A549 treated with dexamethasone at 1 μM for 4 hours (cell line): ENCODE measurements at places on chromosomes 2 and 18. TPM values are rescaled to one million over a fixed set of nuclear protein-coding genes. Genes with fewer than 3 reads are reported as not detected.

The ASPRV1 gene
- 0.18 to 0.44 TPM (median 0.30 TPM) in 5 replicates for total RNA-seq

The ST6GAL2 gene
- 12.0 to 19.3 TPM (median 14.1 TPM) in 5 replicates for total RNA-seq

The ALPI gene
- 0.02 to 0.05 TPM (median 0.04 TPM) in 3 of 5 replicates, not detected in the others for total RNA-seq

The ODC1 gene
- total RNA-seq: 186 to 205 TPM (median 191 TPM) in 5 replicates

The AMER3 gene
- total RNA-seq: not detected in 5 replicates

The CFAP210 gene
- 0.22 to 0.77 TPM (median 0.40 TPM) in 5 replicates for total RNA-seq

The STON1 gene
- total RNA-seq: 0.25 to 0.59 TPM (median 0.40 TPM) in 5 replicates

The MAB21L4 gene
- 0.14 to 0.36 TPM (median 0.29 TPM) in 5 replicates for total RNA-seq

The KRTCAP3 gene
- 0.39 to 0.87 TPM (median 0.45 TPM) in 5 replicates for total RNA-seq

The CTIF gene
- total RNA-seq: 11.1 to 15.1 TPM (median 12.9 TPM) in 5 replicates

The RTP5 gene
- total RNA-seq: not detected in 5 replicates

The FBXO15 gene
- 0.61 to 0.91 TPM (median 0.73 TPM) in 5 replicates for total RNA-seq

The GKN1 gene
- total RNA-seq: 0.24 to 0.56 TPM (median 0.41 TPM) in 5 replicates

The RSAD2 gene
- total RNA-seq: 0.12 to 0.27 TPM (median 0.18 TPM) in 5 replicates

The ALPP gene
- 14.4 to 22.1 TPM (median 20.3 TPM) in 5 replicates for total RNA-seq

The CYS1 gene
- 0.98 to 1.9 TPM (median 1.5 TPM) in 5 replicates for total RNA-seq

The ANKRD30BL gene
- total RNA-seq: not detected in 5 replicates

The TRIM54 gene
- total RNA-seq: 0.67 to 1.2 TPM (median 0.81 TPM) in 5 replicates

The UCN gene
- total RNA-seq: 0.63 to 2.5 TPM (median 1.7 TPM) in 5 replicates

The MC5R gene
- total RNA-seq: not detected in 5 replicates

The ITGA6 gene
- 39.1 to 59.5 TPM (median 51.5 TPM) in 5 replicates for total RNA-seq

The SH2D6 gene
- 0.66 to 1.1 TPM (median 0.98 TPM) in 5 replicates for total RNA-seq

The SIX2 gene
- 1.2 to 2.6 TPM (median 2.5 TPM) in 5 replicates for total RNA-seq

The ANKRD36 gene
- total RNA-seq: 4.8 to 6.8 TPM (median 5.2 TPM) in 5 replicates

The PDCD1 gene
- total RNA-seq: 0.03 TPM in 1 of 5 replicates, not detected in the others

The PAX3 gene
- not detected in 5 replicates for total RNA-seq

The CDCA7 gene
- total RNA-seq: 36.8 to 48.3 TPM (median 44.3 TPM) in 5 replicates

The NTSR2 gene
- total RNA-seq: not detected in 5 replicates

The VAMP5 gene
- total RNA-seq: 0.13 to 0.15 TPM (median 0.14 TPM) in 3 of 5 replicates, not detected in the others

The VIL1 gene
- total RNA-seq: 0.16 to 0.40 TPM (median 0.27 TPM) in 5 replicates

The LYPD1 gene
- total RNA-seq: 12.9 to 22.5 TPM (median 16.1 TPM) in 5 replicates

The KCNIP3 gene
- total RNA-seq: 1.5 to 2.3 TPM (median 1.8 TPM) in 5 replicates

The SERPINB4 gene
- total RNA-seq: 0.05 to 0.18 TPM (median 0.14 TPM) in 5 replicates

The INHA gene
- total RNA-seq: 0.35 to 0.47 TPM (median 0.38 TPM) in 5 replicates

The NOSTRIN gene
- 1.7 to 2.9 TPM (median 2.1 TPM) in 5 replicates for total RNA-seq

The NPPC gene
- 0.32 to 0.67 TPM (median 0.42 TPM) in 5 replicates for total RNA-seq

The NOL4 gene
- total RNA-seq: not detected in 5 replicates

The MRPL53 gene
- total RNA-seq: 108 to 154 TPM (median 133 TPM) in 5 replicates

The UGT1A9 gene
- 3.9 to 5.2 TPM (median 4.5 TPM) in 5 replicates for total RNA-seq

The SOCS6 gene
- total RNA-seq: 28.2 to 36.7 TPM (median 35.1 TPM) in 5 replicates

The KCNJ3 gene
- total RNA-seq: not detected in 5 replicates

The IGFBP5 gene
- total RNA-seq: 0.18 to 0.27 TPM (median 0.23 TPM) in 5 replicates

The SP140 gene
- total RNA-seq: 0.11 to 0.26 TPM (median 0.24 TPM) in 3 of 5 replicates, not detected in the others

The SP5 gene
- not detected in 5 replicates for total RNA-seq

The SPC25 gene
- 16.6 to 19.7 TPM (median 18.6 TPM) in 5 replicates for total RNA-seq
